ENCODE measurements at places on chromosomes 13 and 19.

GRCh38 chr19:35117799-35118198 is 2.2 kb downstream of the FXYD3 start:
- no peak for DNase-seq

GRCh38 chr13:59459972-59460371 is 703.8 kb downstream of the DIAPH3 start:
- DNase-seq, result no peak

GRCh38 chr19:2096034-2096479 is at the start of gene MOB3A:
Gene MOB3A (minus strand): TSS chr19:2096326. CDS start chr19:2078560, 17,766 bp downstream.
- DNase-seq, result peak; percentile 87

- DNase-seq, result no peak
Observed at GRCh38 chr13:34265046-34265679, 447.2 kb downstream of the RFC3 start.

DNA sequence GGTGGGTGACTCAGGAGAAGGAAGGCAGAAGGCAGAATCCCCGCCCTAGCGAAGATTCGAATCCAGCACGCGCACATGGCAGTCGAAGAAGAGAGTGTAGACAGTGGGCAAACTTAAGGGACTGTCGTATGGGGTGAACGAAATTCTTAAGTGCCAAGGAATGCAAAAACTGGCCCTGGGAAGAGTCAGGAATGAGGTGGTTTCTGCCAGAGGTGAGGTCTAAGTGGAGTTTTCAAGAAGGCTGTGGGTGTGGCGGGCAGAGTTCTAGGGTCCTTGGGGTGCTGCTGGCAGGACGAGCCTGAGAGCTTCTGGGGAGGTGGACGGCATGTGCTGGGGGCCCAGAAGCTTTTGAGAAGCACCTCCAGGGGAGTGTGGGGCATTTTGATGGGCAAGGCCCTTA is 63.9 kb upstream of the RNF113B start:
- DNase-seq, result no peak

- DNase-seq, result no peak
Observed at GRCh38 chr13:109812382-109812781, 26.0 kb upstream of the IRS2 start.

DNA sequence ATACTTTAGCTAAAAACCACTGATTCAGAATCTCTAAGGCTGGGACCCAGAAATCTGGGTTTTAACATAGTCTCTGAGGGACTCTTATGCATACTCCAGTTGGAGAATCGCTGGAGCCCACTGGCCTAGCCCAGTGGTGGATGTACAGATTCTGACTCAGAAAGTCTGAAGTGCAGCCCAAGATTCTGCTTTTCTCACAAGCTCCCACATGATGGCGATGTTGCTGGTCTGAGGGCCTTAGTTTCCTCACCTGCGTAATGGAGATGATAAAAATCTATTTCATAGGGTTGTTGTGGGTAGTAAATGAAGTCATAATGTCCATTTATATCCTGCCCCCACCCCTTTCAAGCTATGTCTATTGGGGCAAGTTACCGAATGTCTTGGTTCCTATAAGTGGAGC is 7.7 kb upstream of the CDADC1 start:
- DNase-seq, result no peak

DNA sequence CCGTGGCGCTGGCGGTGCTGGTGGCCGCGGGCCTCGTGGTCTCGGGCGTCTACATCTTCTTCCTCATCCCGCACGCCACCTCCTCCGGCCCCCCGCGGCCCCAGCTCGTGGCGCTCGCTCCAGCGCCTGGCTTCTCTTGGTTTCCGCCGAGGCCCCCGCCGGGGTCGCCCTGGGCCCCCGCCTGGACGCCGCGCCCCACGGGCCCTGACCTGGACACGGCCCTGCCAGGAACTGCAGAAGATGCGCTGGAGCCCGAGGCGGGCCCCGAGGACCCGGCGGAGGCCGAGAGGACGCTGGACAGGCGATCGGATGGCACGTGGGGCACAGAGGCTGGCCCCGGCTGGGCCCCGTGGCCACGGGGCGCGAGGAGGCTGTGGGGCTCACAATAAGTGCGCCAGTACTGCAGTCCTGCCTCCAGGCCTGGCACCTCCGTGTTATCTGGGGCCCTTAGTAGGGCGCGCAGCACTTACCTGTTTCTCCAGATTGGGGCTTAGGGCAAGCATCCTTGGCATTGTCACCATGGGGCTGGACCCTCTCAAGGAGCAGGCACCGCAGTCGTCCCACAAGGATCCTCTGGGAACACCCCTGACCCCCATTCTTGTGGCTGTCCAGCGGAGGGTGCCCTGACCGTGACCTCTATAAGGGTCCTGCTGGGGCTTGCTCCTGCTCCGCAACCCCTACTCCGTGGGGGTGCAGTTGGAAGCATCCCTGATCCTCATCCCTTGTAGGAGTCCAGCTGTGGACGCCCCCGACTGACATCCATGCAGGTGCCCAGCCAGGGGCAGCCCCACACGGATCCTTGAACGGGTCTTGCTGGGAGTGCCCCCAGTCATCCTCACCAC is 1.5 kb downstream of the RNF225 start:
- DNase-seq, result no peak

DNA sequence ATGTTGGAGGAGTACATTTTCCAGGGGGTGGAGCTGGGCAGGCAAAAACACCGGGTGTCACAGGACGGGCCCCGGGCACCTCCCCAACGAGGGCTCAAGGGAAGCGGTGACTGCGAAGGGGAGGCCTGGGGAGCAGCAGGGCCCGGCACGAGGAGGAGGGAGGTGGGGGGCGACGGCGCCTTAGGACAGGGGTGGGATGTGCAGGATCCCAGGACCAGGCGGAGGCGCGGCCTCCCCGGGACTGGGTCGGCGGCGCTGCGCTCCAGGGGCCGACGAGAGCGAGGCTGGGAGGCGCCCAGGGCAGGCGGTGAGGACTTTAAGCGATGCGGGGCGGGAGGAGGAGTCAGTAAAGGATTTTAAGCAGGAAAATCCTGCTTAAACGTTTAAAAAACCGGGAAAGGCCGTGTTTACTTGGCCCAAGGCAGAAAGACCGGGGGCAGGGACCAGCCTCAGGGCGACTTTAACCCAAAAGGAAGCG is 427 bp downstream of the ZNF160 start:
- no peak for DNase-seq

Data from NCI-H1105 treated with DMSO at 0.1 percent for 48 hours (cell line).